Esophagus mucosa (tissue), 1 donor: ENCODE measurements at places on chromosomes 4 and X. TPM values are rescaled to one million over a fixed set of nuclear protein-coding genes. Genes with fewer than 3 reads are reported as not detected.

GRCh38 chrX:70301716-70302115, 11.8 kb downstream of the KIF4A start:
- ATAC-seq, result no peak

- no peak for ATAC-seq
These were observed 136.0 kb downstream of the ADAMTS3 start for GRCh38 chr4:72432975-72433374.

DNA sequence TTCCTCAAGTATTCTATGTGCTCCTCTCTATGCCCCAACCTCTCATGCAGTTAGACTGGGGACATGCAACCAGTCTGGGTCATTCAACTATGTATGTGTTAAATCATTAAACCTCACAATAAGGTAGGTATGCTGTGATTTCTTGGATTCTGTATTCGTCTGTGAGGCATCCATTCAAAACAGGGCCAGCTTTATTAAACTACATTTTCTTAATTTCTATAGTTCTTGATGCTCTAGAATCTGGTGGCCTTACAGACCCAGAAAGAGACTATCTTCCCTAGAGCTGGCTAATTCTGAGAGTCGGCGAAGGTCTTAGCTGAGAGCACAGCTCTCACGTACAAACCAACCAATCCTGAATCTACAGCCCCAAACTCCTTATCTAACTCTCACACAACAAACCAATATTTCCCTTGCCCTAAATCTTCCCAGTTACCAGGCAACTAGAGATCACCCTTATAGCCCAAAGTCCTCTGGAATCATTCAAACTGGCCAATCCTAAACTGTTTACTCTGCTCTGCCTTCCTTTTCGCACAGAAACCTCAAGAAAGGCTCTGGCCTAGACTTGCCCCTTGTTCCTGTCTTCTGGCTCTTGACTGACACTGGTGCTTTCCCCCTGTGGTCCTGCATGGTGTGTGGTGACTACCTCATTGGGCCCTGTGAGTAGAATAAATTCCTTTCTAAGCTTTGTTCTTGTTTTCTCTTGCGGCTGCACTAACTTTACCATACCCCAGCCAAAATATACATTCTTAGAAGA, 203.5 kb upstream of the TET2 start:
- ATAC-seq, result peak; percentile 48

Gene BLTP1
- 26.9 TPM for total RNA-seq

- no peak for ATAC-seq
These were observed 315.3 kb upstream of the FGF13 start for GRCh38 chrX:139026811-139027210.

Gene GRID2
- not detected for total RNA-seq

Gene NRK
- total RNA-seq, result not detected

DNA sequence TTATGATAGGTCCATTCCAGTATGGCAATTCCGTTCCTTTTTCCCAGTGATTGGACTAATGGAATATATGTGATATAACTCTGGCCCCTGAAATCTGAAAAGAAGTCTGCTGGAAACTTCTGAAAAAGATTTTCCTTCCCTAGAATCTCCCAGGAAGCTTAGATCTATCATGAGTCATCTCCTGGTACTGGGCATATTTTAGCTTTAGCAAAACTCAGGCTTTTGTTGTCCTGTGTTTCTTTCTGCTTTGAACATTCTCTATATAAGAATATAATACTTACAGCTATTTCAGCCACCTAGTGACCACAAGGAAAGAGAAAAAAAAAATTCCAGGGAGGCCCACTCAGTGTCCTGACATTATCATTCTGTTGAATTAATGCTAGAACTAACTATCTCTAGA, 597.2 kb upstream of the GRIA3 start:
- no peak for ATAC-seq

DNA sequence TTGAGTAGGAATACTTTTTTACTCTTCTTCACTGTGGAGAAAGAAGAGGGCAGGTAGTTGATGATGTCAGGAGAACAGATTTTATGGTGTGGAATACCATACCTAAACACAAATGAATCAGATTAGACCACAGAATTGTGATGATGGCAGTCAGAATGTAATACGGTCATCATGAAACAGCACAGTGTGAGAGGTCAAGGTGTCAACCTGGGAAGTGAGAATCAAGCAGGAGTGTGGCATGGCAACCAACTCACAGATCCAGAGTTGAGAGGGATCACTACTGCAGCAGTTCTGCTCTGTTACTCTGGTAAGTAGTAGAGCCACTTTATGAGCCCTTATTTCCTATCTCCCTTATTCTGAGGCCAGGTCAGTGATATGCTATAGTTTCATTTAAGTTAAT, 27.7 kb downstream of the METTL14 start:
- no peak for ATAC-seq

DNA sequence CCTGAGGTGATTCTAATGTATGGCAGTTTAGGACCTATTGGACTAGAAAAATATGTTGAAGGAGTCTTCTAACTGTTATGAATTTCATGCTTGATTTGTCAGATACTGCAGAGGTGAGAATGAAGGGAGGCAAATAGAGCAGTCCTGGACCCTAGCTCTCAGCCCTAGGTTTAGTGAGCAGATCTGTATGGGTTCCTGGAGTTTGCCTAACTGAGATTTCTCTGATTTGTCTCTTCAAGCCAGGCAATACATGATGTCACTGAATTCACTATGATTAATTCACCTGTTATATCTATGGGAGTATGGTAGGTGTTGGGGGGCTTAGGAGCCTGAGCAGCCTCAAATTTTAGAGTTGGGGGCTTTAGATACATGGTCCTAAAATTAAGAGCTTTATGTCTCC, 2.6 kb downstream of the MND1 start:
- ATAC-seq, result no peak
